ENCODE measurements at places on chromosomes 11 and 22.

GRCh38 chr11:77207618-77208313, 79.7 kb downstream of the MYO7A start:
- DNase-seq = no peak

GRCh38 chr22:38429499-38430068, 25.4 kb downstream of the KCNJ4 start:
- no peak for DNase-seq

DNA sequence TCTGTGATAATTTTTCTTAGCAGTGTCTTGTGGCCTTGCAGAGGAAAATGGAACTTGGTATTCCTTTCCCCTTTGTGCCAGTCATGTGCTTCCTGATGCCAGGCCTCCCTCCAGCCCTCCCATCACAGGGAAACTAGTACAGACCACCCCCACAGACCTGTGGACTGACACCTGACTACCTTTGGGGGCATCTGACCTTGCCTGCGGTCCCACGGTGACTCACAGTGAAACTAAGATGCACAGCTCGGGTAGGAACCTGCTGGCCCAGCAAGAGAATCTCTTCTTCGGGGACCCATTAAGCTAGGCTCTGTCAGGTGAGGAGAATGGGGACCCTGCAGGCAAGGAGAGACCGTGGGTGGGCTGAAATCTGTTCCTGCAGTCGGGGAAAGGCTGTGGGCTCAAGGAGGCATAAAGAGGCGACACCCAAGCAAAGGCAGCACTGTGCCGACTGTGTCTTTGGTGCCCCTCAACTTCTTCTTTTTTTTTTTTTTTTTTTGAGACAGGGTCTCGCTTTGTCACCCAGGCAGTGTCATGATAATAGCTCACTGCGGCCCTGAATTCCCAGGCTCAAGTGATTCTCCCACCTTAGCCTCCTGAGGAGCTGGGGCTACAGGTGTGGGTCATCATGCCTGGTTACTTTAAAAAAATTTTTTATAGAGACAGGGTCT, 20.8 kb upstream of the PEX26 start:
- no peak for DNase-seq

GRCh38 chr11:86869966-86870570, 69.7 kb downstream of the PRSS23 start:
- peak; percentile 25 for DNase-seq

DNA sequence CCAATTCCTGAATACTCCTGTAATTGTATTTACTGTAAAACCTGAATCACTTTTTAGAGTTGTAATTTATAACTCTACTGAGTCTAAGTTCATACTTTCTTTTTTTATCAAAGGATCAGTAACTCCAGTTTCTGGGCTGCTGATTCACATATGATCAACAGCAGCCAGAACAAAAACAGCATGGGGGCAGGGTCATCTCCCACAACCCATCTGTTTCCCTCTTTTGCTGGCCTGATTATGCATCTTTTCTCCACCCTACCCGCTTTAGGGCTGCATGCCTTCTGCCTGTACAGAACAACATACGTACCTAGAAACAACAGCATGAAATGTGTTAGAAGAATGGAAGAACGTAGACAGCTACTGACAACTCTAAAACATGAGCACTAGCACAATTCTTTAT, 76.0 kb downstream of the MRTFA start:
- no peak for DNase-seq

GRCh38 chr11:72569966-72570892, 104.0 kb downstream of the PDE2A start:
- DNase-seq = no peak

- DNase-seq = no peak
Measured at GRCh38 chr11:131977854-131978253, 607.4 kb downstream of the NTM start.

All from stimulated activated CD8-positive, alpha-beta memory T cell treated with anti-CD3 and anti-CD28 coated beads, Interleukin-12 subunit alpha, Interleukin-12 subunit beta, amount 100 ng/mL, for 1 hour (primary cell).